ENCODE measurements at places on chromosomes 3 and 15.

GRCh38 chr3:153166206-153166605 lies 4.2 kb downstream of the RAP2B start:
- DNase-seq = no peak

- no peak for DNase-seq
Observed at GRCh38 chr3:104359546-104359945, 1007.2 kb upstream of the ALCAM start.

- DNase-seq = no peak
Observed at GRCh38 chr15:52382647-52383046, 87.0 kb upstream of the MYO5C start.

DNA sequence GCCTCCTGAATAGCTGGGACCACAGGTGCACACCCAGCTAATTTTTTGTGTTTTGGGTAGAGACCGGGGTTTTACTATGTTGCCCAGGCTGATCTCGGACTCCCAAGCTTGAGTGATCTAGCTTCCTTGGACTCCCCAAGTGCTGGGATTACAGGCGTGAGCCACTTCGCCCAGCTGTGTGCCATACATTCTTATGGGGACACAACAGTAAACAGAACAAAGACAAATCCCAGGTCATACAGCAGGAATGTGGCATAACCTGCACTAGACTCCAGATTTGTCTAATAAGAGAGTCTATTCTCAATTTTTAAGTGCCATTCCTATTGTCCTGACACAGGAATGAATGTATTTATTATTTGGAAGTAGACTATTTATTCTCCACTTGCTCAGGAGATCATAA lies 17.6 kb downstream of the ARL6IP5 start:
- no peak for DNase-seq

DNA sequence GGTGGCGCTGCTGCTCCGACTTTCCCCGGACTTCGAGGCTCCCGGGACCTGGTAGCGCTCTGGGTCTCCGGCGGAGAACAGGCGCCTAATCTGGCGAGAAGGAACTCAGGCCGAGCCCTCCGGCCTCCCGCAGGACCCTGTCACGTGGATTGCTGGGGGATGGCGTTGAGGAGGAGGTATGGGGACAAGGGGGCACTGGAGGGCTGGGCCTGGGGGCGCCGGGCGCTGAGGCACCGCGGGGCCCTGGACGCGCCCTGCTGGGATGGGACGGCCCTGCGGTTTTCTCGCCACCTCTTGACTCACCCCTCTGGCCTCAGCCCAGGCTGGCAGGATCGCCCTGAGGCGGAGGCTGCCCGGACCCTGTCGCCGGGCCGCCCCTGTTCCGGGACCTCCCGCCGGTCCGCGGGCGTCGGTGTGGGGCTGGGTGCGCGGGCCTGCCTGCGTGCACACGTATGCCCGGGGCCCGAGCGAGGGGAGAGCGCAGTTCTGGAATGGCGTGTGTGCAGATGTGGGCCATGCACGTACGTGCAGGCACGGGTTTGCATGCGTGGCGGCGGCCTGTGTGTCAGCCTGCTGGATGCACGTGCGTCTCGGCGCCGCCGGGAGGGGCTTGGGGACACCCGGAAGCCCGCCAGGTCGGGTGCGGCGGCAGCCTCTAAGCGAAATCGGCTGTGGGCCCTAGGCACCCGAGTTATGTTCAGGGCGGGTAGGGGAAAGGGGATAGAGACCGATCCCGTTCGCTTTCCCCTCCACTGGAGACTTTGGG lies 752 bp downstream of the C15orf39 start:
- DNase-seq = peak; percentile 60

DNA sequence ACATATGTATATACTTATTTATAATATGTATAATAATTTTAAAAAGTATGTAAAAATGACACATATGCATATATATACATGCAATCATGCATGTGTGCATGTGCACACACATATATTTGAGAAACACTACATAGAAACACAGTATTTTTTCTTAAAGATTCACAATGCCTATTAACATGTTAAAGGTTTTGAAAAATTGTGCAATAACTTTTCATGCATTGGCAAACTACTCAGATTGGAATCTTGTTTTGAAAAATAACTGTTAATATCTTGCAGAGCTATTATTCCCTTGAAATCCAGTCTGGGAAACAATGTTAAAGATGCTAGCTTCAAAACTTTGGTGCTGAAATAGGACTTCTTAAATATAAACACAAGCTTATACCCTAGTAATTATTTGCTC lies 256.2 kb upstream of the P2RY1 start:
- DNase-seq = no peak

- no peak for DNase-seq
Observed at GRCh38 chr3:69671082-69671952, 67.9 kb upstream of the MITF start.

- DNase-seq = no peak
Observed at GRCh38 chr3:69339760-69340159, 46.1 kb downstream of the FRMD4B start.

DNA sequence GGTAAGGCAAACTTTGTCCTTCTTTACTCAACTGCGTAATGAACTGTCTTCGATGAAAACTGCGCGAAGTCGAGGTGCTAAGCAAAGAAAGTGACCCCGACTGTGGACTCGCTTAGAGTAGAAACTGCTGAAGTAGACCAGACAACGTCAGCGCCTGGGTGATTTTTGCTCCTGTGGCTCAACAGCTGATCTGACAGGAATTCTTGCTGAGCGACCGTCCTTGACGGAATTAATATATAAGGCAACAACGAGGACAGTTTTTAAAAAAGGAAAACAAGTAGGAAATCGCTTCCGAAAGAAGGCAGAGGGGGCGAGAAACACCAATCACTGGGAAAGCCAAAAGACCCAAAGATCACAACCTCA lies 541 bp downstream of the RPS27L start:
- no peak for DNase-seq

DNA sequence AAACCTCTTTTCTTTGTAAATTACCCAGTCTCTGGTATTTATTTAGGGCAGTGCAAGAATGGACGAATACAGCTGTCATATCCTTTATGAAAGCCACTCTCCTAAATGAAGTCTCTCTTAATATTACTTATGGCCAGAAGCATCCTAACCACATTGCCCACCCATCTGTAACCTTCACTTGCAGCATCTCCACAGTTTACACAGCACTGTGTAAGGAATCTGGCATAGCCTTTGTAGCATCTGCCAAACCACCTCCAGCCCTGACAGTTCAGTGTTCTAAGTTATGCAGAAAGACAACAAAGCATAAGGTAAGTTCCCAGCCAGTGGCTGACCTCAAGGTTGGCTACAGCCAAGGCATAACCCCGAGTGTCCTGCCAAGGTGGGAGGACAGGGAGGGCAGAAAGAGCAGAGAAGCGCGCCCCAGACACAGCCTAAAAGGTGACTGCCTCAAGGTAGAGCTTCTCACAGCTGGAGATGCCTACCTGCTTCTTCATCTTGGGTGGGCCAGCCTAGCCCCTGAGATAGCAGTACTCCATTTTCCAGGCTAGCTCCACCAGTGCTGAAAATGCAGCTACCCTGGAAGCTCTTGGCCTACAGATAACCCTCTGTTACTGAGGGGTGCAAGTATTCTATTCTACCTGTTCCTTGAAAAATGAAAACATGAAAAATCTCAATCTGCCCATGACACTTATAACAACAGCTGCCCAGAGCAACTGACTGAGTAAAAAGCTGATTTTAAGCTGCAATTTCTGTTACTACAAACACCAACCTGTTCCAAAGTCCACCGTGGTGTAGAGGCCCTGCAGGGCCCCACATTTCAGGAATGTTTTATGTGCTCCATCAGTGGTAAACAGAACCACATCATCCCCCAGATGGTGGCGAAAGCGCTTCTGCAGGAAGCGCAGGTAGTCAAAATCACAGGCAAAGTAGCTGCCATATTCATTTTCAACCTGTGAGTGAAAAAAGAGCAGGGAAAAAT lies 39.3 kb downstream of the GLB1 start:
- DNase-seq = no peak

All from nucleus accumbens (tissue), 56 donors.